M059J (cell line): ENCODE measurements at places on chromosomes 1 and 21.
A peak's percentile ranks its signal among the peaks of the same experiment; 100 is the strongest.

GRCh38 chr1:163263818-163264655 lies 57.7 kb upstream of the NUF2 start:
- no peak for DNase-seq

DNA sequence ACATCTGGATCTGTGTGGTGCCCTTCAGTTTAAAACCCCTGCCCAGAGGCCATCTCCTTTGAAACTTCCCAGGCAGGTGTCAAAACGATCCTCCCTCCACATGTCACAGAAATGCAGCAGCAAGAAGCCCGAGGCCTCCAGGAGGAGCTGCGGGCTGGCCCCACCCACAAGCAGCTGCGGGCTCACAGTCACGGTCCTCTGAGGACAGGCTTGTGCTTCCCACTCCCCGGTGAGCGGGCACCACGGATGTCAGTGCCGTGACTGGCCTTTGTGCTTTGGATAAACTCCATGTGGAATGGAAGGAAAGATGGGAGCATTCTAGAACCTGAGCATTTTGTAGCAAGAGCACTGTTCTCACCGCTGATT lies 65.8 kb downstream of the SIK1 start:
- DNase-seq, result no peak

DNA sequence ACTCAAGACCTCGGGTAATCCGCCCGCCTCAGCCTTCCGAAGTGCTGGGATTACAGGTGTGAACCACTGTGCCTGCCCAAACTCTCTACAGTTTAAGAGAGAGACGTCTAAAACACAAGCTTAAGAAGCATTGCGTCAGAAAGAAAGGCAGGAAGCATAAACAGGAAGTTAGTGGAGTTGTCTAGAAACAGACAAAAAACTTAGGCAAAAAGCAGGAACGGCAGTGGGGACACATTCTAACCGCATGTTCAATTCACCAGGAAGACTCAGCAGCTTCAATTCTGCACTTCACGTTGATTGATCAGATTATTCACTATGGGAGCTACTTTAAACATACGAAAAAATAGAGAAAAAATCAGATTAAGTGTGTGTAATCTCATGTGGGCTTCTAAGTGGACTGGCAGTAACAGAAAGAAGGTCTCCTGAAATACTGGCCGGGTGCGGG lies 7.4 kb downstream of the CFAP74 start:
- DNase-seq, result no peak

- no peak for DNase-seq
These were observed 11.6 kb downstream of the ADAM30 start for GRCh38 chr1:119884711-119885110.

- DNase-seq, result no peak
These were observed 120.1 kb upstream of the ARHGEF16 start for GRCh38 chr1:3334366-3334765.

DNA sequence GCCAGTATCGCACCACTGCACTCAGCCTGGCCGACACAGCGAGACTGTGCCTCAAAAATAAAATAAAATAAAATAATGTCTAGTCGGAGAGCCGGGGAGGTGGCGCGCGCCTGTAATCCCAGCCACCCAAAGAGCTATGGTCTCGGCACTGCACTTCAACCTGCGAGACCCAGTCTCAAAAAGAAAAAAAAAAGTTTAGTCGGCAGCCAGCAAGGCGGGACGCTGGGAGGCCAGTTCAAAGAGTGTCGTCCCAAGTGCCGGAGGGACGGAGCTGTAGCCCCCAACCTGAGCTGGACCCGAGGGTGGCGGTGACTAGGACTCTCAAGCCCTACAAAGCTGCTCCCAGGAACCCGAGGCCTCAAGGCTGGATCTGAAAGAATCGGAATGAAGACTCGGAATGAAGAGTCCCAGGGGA lies 632 bp upstream of the FALEC start:
- no peak for DNase-seq

DNA sequence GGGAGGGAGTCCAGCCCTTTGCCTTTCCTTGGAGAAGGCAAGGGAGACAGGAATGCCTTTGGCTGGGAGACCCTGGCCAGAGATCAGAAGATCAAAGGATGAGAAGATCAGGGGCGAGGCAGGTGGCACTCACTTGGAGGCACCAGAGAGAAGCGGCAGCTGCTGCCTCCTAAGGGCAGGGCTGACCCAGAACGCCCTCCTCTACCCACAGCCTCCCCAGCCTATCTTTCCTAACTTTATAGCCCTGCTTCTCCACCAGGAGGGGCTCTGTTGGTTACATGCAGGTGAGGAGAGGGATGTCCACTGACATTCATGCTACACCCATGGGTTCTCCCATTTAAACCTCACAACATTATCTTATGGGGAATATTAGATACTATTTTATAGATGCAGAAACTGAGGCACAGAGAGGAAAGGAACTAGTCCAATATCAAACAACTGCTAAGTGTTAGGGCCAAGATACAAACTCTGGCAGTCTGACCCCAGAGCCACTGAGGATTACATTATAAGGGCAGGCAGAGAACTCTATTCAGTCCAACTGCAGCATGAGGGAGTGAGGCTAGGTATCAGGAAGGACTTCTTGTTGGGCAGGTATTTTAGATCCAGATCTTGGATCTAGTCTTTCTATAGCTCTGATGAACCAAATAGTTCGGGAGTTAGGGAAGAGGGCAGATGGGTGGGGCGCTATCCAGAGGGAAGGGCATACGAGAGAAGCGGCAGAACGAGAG lies 19.9 kb downstream of the LGR6 start:
- peak; percentile 42 for DNase-seq

DNA sequence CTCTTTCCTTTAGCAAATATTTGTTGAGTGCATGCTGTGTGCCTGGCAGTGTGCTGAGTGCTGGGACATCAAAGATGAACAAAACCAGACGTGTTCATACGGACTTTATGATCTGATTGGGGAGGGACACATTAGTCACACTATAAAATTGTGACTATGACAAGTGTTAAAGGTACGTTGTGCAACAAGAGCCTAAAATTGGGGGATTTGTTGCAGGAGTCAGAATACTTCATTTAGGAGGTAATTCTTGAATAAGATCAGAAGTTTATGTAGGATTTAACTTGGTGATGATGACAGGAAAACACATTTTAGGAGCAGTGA lies 29.6 kb downstream of the B3GALT2 start:
- no peak for DNase-seq

DNA sequence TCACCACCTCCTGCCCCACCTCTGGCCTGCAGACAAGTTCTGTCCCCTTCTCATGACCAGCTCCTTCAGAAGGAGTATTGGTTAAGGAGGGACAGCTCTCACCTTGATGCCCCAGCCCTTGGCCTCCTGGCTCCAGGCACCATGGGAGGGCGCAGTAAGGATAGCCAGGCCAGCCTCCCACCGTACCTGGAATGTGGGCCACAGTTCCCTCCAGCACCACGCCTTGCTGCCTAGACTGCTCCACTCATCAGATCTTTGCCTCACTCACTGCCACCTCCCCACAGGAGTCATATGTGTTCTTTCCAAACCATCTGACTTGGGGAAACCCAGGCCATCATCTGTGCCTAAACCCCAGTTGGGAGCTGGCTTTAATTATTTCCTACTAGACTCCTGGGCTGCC lies 97.0 kb downstream of the CCDC185 start:
- no peak for DNase-seq

GRCh38 chr1:209086486-209087192 lies 496.9 kb upstream of the CAMK1G start:
- peak; percentile 74 for DNase-seq

- DNase-seq, result no peak
These were observed 11.8 kb upstream of the SDHB start for GRCh38 chr1:17065666-17066065.

DNA sequence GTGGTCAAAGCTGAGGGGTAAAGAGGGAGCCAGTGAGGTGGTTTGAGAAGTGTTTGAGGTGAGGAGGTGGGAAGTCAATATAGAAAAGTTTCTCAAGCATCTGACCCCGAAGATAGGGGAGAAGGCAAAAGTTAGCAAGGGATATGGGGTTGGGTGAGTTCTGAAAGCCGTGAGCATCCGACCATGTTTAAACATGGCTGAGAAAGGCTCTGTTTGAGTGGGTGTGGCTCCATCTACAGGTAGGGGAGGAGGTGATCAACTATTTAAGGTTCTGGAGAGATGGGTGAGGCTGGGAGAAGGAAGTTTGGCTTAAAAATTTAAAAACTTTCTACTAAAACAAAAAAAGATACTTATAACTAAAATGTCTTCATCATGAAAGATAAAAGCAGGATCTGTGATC lies 273.8 kb downstream of the KCNJ6 start:
- peak; percentile 55 for DNase-seq

DNA sequence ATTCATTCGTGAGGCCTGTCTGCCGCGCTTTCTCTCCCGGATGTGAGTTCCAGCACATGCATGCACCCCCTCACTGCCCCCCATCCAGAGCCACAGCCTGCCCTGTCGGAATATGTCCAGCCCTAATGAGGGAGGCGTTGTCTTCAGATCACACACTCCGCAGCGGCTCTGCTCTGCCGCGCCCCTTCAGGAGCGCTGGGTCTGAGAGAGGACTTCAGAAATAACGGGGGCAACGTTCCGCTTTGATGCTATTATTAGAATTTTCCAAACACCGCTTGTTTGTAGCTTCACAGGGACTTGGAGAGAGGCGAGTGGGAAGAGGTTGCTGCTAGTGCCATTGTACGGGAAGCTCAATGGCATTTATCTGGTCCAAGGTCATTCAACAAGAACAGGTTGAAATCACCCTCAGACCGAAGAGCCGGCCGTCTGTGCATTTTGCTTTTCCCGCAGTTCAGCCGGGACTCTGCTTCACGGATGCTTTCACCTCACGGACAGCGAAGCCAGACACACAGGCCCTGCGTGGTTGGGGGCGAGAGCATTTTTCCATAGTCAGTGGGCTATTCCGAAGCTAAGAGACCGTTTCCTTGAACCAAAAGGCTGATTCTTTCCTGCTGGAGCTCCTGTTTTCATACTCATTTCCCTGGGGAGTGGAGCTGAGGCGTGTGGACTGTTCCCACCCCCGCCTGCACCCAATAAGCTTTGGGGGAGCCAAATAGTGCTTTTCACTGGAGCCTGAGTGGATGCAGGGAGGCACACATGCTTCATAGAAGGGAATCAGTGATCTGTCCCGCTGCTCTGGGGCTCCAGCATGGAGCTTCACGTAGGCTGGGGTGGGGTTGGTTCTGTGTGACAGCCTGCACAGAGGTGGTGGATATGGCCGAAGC lies 69.7 kb downstream of the GALNT2 start:
- no peak for DNase-seq

DNA sequence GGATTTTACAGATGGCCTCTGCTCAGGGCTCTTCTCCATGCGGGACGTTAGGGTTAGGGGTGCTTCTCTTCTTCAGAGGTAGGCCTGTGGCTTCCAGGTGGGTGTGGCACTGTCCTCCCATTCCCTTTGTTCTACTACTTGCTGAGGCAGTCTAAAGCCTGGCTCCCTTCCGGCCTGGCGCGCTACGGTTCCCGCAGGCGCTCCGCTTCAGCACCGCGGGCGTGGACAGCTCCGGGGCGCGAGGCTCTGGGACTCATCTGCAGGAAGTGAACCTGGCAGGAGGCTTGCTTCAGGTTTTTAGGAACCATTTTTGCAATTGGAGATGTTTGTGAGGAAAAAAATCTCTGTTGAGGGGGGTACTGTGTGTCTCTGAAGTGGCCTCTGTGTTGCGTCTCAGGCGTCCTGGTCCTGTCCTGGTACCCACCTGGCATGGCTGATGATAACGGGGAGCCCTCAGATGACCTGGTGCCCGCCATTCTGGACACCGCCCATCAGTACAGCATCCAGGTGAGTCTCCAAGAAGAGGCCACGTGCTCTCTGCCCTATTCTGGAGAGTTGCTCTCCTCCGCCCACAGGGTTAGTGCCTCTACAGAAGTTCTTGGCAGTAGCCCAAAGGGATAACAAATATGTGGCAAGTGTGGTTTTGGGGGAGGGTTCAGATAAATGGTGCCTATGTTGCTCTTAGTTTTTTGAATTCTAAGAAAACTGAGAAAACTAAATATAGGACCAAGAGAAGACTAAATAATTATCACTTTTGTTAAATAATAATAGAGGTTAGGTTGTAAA lies 1.9 kb downstream of the MANEAL start:
- peak; percentile 19 for DNase-seq

DNA sequence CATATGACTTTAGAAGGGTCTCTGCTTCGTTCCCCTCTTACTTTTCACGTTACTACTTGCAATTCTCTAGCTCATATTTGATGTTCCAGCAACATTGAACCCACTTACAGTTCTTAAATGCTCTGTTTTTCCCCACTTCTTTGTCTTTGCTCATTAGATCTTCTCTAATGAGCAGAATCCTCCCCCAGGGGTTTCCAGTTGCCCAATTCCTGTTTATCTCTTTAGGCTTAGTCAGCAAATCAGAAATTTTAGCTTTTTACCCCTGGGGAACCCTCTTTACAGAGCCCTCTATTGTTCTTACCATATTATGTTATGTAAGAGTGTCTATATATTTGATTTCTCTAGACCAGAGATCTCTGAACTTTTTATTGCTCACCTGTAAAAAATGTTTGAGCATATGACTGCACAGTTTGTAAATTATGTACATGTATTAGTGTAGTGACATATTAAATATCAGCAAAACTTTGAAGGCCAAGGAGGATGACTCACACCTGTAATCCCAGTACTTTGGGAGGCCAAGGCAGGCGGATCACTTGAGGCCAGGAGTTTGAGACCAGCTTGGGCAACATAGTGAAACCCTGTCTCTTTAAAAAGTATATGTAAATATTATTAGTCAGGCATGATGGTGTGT lies 71.4 kb downstream of the FNBP1L start:
- peak; percentile 67 for DNase-seq

DNA sequence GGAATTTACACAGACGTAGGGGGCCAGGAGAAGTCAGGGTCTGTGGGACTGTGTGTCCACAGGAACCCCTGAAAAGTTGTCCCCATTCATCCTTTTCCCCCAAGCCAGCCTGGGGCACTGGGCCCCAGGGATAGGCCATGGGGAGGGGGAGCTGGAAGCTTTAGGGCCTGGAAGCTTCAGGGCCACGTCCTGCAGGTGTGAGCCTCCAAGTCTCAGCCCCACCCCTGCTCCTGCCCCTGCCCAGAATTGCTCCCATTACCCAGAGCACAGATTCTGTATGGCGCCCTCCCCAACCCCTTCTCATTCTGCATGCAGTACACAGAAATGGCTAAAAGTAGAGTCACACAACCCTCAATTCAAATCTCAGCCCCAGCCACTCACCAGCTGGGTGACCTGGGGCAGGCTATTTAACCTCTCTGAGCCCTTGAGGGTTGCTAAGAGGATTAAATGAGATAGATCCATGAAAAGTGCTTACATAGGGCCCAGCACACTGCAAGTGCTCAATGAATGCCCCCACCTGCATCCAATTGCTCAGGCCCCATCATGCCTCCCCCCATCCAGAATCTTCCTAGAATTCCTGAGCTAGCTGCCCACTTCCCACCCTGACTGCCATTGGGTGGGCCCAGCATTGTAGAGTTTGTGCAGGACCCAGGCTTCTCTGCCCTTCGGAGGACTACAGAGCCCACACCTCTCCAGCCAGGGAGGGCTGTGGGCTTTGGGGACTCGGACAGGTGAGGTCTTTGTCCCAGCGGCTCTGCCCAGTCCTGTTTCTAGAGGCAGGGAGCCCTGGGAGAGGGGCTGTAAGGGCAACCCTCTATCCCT lies 6.5 kb downstream of the RAP1GAP start:
- DNase-seq, result no peak

DNA sequence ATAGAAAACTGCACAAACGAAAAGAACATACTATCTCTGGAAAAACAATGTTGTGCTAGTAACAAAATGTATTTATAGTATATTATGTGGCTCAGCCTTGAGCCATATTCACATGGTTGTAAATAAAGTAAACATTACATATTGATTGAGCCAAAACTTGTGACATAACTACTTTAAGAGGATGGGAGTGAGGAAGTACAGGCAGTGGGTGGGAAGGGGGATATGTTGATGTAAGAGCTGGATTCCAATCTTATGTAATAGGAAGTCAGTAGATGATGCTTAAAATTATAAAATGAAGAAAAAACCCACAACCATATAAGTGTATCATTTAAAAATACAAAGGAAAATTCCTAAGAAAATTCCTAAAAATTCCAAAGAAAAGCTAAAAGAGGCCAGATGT lies 42.7 kb downstream of the RHOU start:
- DNase-seq, result no peak
